ENCODE measurements at places on chromosomes 16 and 17. TPM values are rescaled to one million over a fixed set of nuclear protein-coding genes. Genes with fewer than 3 reads are reported as not detected.

MEIOC gene
- total RNA-seq = not detected

RABEP1 gene
- total RNA-seq = 31.8 TPM

CRYBA1 gene
- not detected for total RNA-seq

TBC1D3I gene
- 0.22 TPM for total RNA-seq

IRX6 gene
- total RNA-seq = 0.11 TPM

OR3A3 gene
- not detected for total RNA-seq

SCRN2 gene
- total RNA-seq = 28.8 TPM

MVD gene
- 126 TPM for total RNA-seq

SCGB1C2 gene
- not detected for total RNA-seq

MAPT gene
- total RNA-seq = 1.1 TPM

SEZ6L2 gene
- 2.1 TPM for total RNA-seq

GRIN2C gene
- total RNA-seq = 0.33 TPM

NOG gene
- total RNA-seq = not detected
